Activated T-cell treated with anti-CD3 and anti-CD28 coated beads, Interleukin-2, amount 50 U/mL, for 24 hours (primary cell): ENCODE measurements at places on chromosomes 1 and 21.

GRCh38 chr1:243258731-243259130, 2.9 kb downstream of the SDCCAG8 start:
- DNase-seq, result no peak

- no peak for DNase-seq
These were observed 211.4 kb upstream of the ZRANB2 start for GRCh38 chr1:71292203-71292602.

DNA sequence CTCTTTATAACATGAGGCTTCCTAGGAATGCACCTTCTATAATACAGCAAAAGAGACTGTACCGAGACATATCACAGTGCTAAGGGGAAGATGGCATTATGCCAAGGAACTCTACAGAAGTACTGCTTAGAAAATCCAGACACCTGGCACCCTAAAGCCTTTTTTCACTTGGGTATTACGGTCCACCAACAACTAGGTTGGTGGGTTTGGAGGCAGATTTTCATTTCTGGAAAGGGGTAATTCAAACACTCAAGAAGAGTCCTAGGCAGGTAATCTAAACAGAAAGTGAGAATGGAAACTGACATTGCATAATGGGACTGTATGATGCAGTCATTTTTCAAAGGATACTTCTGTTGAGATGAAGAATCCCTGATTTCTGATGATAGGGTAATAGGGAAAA, 19.6 kb downstream of the SCMH1 start:
- DNase-seq, result no peak

- no peak for DNase-seq
These were observed 252.3 kb upstream of the LRRC7 start for GRCh38 chr1:69315416-69315815.

GRCh38 chr1:48793863-48794262, 17.2 kb upstream of the BEND5 start:
- no peak for DNase-seq

DNA sequence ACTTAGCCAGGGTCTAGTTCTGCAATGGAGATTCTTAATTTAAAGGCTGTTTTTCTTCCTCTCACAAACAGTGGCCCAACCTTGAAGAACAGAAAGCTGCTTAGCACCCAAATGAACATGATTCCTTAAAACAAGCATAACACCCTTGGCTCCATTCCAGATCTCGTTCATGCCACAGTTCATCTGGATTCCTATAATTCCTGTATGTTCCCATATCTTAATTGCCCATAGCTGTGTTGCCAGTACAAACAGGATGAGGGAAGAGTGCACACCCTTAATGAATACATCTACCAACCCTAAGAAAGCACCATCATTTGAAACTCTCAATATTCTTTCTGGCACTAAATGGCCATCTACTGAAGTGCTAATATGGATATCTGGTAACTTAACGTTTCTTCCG, 45.5 kb downstream of the TGFB2 start:
- DNase-seq, result no peak

DNA sequence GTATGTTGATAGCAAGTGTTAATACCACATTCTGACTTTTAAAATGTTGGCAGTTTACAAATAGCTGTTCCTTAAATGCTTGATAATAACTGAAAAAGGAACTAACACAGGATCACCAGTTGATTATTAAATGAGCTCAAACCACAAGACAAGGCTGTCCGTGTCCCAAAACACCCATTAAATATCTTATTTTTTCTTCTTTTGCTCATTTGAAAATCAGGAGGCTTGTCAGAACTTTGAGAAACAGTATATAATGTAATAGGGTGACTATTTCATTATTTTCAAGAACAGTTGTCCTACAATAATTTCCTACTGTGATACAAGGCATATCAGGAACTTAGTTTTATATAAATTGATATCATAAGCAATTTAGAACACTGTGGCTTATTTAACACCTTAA, 2.7 kb downstream of the CDKN2C start:
- no peak for DNase-seq

GRCh38 chr1:157739229-157739901, 37.6 kb downstream of the FCRL2 start:
- no peak for DNase-seq

DNA sequence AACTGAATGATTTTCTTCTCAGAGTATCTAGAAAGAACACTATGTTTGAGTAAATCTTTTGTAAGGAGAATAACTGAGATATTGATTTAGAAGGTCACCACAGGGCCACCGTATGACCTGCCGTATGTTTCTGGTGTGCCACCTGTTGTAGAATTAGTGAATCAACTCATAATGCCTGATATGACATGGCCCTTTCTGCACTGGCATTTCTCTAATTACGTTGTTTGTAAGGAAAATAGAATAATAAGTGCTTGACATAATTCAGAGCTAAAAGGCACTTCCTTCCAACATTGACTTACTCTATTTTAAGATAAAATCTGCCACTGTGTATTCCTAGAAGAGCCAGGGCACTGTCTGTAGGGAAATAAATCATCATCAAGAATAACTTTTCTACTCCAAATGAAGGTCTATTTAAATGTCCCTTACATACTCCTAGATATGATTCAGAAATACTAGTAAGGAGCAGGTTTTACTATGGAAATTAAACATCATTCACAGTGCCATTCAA, 101.7 kb downstream of the PHTF1 start:
- no peak for DNase-seq

DNA sequence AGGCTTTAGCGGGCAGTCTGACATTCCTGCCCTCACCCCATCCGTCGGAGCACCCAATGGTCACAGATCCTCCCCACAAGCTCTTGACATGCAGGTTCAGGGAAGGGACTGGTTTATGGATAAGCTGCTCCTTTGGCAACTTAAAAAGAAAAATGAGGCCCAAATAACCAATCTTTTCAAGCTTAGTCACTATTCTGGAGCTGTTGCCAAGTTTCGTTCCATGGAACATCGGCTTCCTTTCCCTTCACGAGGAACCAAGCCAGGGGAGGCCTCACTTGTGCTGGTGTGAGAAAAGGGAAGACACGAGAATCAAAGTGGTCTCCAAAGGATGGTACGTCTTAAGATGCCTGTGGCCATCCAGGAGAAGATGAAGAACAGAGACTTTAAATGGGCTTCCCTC, 46.1 kb upstream of the LPAR3 start:
- no peak for DNase-seq

GRCh38 chr1:147619741-147620140, 50.6 kb downstream of the ACP6 start:
- no peak for DNase-seq
